ENCODE measurements at places on chromosomes 12 and 14. TPM values are rescaled to one million over a fixed set of nuclear protein-coding genes. Genes with fewer than 3 reads are reported as not detected.

The KRT73 gene
- not detected for total RNA-seq

- no peak overlapping the region for H3K4me3 ChIP-seq
- peaks cover 13% of the 10 kb centered on the region for H3K27me3 ChIP-seq
- DNase-seq: no peak
- no peaks in the 10 kb centered on the region for H3K4me1 ChIP-seq
- H3K27ac ChIP-seq: no peak overlapping the region
Observed at GRCh38 chr12:13503094-13503835, 306.7 kb downstream of the EMP1 start.

GRCh38 chr12:58416236-58416635, 474.9 kb downstream of the ATP23 start:
- peaks cover 71% of the 10 kb centered on the region for H3K4me1 ChIP-seq
- DNase-seq: no peak
- H3K36me3 ChIP-seq: no peaks in the 10 kb centered on the region
- no peaks in the 10 kb centered on the region for H3K27me3 ChIP-seq

GRCh38 chr14:58354808-58355207, 40.9 kb upstream of the TOMM20L start:
- H3K27ac ChIP-seq: no peak overlapping the region
- DNase-seq: no peak
- H3K27me3 ChIP-seq: no peaks in the 10 kb centered on the region
- H3K36me3 ChIP-seq: peaks cover 17% of the 10 kb centered on the region
- H3K4me3 ChIP-seq: no peak overlapping the region
- no peaks in the 10 kb centered on the region for H3K4me1 ChIP-seq

- H3K27ac ChIP-seq: no peak overlapping the region
- no peak overlapping the region for H3K4me3 ChIP-seq
- H3K27me3 ChIP-seq: no peaks in the 10 kb centered on the region
- no peaks in the 10 kb centered on the region for H3K36me3 ChIP-seq
- H3K4me1 ChIP-seq: peaks cover 10% of the 10 kb centered on the region
- DNase-seq: no peak
Observed at GRCh38 chr14:34931206-34931605, 51.6 kb upstream of the SRP54 start.

All from chondrocyte (in vitro differentiated cells).